ENCODE measurements at places on chromosomes 6 and 20.
A peak's percentile ranks its signal among the peaks of the same experiment; 100 is the strongest.

DNA sequence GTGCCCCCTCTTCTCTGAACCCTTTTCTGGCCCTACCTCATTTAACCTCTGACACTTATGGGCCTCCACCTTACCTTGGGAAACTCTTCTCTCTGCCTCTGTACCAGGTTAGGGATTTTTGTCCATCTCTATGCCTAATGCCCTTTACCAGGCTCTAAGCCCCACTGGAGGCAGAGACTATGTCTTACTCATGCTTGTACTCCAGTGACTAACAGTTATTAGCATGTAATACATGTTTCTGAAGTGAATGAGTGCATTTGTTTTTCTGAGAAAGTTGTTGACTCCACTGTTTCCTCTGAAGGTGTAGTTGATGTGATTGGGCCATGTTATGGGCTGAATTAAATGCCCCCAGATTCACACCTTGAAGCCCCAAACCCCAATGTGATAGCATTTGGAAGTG, 234.3 kb downstream of the PACRG start:
- DNase-seq, result no peak

DNA sequence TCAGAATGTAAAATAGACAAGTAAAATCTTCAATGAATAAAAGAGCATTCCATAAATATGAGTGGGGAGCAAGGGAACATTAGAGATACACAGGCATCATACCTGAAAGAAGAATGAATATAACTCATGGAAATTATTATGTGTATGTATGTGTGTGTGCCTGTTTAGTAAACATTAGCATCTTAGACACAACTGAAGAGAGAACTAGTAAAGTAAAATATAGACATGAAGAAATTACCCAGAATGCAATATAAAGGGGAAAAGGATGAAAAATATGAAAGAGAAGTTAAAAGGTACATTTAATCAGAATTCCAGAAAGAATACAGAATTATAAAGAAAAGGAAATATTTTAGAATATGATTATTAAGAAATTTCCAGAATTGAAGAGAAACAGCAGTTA, 264.3 kb downstream of the KCNQ5 start:
- no peak for DNase-seq

- no peak for DNase-seq
Observed at GRCh38 chr6:129980821-129981220, 37.6 kb upstream of the L3MBTL3 start.

GRCh38 chr20:33901132-33901523, 90.0 kb downstream of the CHMP4B start:
- DNase-seq, result no peak

DNA sequence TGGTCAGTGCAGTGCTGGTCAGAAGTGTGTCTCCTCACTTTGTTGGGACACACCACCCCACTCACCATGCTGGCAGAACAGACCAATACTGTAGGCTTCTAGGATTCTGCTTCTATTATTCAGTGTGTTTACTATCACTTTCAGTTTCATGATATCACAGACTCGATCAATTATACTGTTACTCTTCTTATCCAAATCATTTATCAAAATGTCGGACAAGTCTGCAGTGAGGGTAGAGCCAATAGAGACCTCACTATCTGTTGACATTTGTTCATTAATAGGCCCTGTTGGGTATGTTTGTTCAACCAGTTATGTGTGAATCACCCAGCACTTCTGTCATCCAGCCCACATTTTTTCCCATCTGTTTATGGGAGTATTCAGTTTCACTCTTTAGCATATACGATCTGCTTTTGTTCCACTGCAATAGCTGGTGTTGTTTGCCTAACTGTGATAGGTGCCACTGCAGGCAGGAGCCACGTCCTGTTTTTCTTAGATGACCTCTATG, 140.1 kb downstream of the NRN1 start:
- no peak for DNase-seq

DNA sequence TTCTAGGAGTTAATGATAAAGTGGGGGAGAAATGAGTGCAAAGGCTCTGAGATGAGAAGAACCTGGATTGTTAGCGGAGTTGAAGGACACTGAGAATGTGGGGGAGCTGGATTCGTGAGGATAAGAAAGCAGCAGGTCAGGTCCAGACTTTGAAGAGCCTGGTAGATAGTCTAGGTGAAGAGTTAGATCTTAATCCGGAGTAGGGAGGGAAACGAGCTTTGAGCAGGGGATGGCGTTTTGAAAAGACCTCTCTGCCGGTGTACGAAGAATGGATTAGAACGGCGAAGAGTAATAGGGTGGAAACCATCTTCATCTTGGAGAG, 487 bp upstream of the PHF20 start:
- DNase-seq, result no peak

DNA sequence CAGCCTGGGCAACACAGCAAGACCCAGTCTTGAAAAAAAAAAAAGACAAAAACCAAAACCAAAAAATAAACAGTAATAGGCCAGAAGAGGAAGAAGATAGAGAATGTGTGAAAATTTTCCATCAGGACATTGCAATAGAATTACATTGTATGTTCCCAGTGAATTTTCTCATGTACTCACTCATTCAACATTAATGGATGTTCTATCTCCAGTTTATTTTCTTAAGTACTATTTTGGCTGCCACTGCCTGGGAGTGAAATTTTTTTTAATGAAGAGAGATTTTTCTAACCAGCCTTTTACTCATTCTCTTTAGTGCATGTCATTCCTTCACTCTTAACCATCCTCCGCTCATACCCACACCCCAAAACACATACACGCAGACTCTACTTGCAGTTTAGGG, 282.8 kb downstream of the ALDH8A1 start:
- DNase-seq, result no peak

DNA sequence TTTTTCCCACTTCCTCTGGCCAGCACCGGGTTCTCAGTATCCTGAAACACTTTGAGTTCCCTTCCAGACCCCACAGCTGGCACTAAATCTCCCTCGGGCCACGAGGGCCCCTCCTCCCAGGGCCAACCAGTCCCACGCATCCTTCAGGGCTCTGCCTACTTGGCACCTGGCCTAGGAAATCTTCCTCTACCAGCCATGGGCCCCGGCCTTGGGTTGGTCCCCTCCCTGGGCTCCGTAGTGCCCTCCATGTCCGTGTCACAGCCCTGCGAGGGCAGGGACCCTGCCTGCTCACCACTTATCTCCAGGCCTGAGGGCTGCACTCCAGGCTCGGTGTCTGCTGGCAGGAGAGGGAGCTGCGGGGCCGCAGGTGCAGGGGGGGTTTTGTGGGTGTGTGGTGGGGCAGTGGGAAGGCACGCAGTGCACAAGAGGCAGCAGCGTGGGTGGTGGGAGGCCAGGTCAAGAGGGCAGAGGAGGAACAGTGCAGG, 48.8 kb upstream of the CDH22 start:
- DNase-seq, result no peak

DNA sequence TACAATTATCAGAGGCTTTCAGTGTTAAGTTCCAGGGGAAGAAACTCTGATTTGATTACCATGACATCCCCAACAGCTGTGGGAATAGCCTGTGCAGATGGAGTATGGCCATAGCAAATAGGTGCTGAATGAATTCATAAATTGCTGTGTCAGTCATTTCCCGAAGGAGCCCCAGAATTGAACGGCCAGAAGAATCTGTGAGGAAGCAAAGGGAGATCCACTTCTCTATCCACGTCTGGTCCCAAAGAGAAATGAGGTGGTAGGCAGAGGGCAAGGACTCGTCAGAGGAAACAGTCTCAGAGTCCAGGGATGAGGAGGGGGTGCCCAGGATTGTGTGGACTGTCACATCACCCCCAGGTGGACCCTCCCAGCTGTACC, 3.1 kb upstream of the TAF8 start:
- DNase-seq, result no peak

DNA sequence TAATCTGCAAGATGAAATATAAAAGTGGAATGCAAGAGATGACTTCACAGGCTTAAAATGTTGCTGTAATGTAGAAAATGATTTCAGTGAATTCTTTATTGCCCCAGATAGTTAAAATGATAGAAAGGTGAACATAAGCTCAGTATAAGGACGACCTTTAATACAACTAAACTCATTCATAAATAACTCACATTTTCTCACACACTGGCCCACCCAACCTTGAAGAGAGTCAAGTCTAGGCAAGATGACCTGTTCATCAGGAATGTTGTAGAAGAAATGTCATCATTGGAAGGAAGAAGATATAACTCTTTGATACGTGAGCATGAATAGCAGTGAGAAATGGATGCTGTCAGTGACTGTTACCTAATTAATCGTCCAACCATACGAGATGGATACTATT, 111.1 kb upstream of the SASH1 start:
- DNase-seq, result no peak

DNA sequence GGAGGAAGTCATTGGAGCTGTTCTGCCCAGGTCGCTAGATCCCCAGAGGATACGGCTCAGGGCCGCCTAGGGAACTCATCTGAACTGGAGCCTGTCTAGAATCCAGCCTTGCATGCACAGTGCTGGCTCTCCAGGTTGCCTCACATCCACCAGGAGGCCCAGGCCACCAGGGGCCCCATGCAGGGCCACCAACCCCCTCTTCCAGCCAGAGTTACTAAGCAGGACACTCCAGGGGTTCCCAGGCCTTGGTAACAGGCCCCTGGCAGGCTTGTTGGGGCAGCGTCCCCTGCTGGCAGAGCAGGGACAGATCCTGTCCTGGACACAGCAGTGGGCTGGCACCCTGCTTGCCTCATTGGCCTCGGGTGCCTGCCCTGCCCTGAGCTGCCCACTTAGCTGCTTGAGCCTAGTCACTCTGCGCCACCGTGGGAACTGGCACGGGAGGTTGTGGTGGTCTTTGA, 35.3 kb downstream of the EFCAB8 start:
- peak; percentile 21 for DNase-seq

GRCh38 chr6:21769405-21769861, 175.9 kb downstream of the SOX4 start:
- peak; percentile 88 for DNase-seq

DNA sequence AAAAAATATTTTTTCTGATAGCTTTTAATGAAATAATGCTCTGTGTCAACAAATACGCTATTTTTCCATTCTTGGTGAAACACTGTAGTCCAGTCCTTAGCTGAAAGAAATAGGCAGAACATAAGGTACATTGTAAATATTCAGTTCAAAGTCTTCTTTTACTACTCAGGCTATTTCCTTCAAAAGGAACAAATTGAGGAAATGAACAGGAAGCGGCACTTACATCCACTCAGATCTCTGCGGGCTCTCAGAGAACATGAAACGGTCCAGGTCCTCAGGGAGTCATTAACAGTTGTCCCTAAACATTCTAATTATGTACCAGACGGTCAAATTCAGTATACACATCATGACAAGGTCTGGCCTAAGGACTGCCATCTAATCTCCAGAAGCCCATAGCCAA, 212.6 kb downstream of the KIF16B start:
- no peak for DNase-seq

- DNase-seq, result no peak
Observed at GRCh38 chr6:104324301-104324700, 535.4 kb downstream of the HACE1 start.

GRCh38 chr20:47860049-47860830, 75.0 kb upstream of the SULF2 start:
- DNase-seq, result no peak

GRCh38 chr6:27866357-27867050, 45.7 kb downstream of the OR2B2 start:
- no peak for DNase-seq

- no peak for DNase-seq
Observed at GRCh38 chr6:98973571-98973970, 25.8 kb upstream of the FBXL4 start.

DNA sequence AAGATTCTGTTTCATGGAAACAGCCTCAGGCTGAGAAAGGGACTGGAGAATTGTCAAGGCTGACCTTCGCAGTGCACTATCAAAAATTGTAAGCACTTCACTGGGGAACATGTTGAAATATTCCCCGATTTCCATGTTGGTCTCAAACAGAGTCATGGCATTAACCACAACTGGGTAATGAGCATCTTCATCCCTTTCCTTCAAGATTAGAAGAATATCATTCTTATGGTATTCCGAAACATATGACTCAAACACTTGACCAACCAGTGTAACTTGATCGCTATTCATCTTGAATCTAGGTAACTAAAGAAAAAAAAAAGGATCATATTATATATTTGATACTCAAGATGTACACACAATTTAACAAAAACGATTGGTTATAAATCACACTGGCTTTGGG, 3.5 kb downstream of the MCM9 start:
- DNase-seq, result no peak

- DNase-seq, result no peak
Observed at GRCh38 chr6:118171852-118172251, 264.8 kb downstream of the SLC35F1 start.

GRCh38 chr6:102641426-102641825, 1247.9 kb downstream of the GRIK2 start:
- DNase-seq, result no peak

DNA sequence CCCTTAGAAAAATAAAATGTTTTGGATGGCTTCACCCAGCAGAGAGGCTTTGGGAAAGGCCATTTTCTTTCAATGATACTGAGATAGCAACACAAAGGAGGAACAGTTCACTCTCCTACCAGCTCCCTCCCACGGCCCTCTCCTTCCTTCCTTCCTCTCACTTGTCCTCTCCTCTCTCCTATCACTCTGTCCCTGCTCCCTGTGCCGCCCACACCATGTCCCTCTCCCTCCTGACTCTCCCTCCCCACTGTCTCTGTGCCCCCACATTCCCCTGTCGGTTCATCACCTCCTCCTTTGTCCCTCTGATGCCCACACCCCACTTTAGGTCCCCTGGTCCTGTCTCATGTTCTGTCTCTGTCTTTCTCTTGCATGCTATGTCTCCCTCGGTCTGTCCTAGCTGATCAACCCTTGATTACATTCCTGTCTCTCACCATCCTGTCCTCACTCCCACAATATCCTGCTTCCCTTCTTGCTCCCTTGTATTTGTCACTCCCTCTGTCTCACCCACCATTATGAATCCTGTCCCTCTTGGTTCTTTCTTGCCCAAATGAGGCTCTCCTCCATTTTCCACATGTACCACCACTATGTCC, 30.1 kb downstream of the ELMO2 start:
- DNase-seq, result no peak

DNA sequence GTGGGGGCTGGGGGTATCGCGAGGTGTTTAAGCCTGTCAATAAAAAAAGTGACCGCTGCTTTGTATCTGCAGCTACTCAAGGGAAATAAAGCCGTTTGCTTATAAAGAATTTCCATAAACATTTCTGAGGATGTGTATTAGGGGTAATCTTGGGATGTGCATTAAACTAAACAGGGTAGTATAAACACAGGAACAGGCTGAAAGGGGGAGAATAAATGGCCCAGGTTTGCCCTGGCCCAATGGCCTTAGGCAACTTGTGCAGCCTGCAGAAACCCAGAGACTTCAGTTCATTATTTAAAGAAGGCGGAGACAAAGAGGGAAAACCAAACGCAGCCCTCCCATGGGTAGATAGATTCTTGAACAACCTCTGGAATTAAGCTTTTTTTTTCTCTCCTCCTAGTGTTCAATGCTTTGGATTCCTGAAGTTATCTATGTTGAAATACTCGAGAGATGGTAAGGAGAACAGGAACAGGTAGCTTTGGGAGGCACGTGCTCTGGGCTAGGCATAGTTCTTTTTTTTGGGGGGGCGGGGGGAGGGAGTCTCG, 35.6 kb upstream of the SALL4 start:
- DNase-seq, result no peak

- no peak for DNase-seq
Observed at GRCh38 chr6:17714879-17715851, 8.4 kb upstream of the NUP153 start.

Measured in NCI-H446 (cell line).